ENCODE measurements at places on chromosomes 7 and 10. TPM values are rescaled to one million over a fixed set of nuclear protein-coding genes. Genes with fewer than 3 reads are reported as not detected.

DNA sequence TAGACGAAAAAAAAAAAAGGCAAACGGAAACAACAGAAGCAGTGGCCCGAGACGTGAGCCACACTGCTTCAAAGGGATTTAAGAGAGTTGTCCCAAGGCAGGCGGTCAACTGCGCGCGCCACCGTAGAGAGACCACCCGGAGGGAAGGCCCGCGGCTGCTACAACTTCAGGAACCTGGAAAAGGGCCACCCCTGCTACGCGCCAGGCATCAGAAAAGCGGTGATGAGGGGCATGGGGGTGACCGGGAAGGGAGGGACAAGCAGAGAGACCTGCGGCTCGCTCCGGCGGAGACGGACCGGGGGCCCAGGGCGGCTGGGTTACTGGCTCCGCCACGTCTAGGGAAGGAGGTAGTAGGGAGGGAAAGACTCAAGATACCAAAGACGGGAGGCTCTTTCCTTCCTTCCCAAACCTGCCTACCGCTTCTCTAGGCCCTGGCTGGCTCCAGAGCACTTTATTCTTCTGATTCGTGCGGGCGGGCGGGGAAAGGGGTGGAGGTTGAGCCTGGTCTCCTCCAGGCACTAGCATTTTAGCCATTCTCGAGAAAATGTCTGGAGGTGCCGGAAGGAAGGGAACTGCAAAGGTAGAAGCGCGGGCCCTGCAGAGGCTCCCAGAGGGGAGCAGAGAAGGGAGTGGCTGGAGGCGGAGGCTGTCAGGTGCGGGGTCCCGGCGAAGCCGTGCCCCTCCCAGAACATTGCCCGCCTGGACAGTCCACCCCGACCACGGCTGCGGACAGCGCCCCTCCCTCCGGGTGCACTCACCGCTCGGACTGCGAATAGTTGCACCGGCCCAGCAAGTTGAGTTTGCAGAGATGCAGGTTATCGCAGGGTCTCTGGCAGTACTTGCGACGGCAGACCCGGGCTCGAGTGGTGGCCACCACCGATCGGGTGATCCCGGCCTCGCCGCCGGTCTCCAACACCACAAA, 993 bp downstream of the ZC3HAV1 start:
- no peak overlapping the region for H3K27ac ChIP-seq
- peaks cover 21% of the 10 kb centered on the region for H3K27me3 ChIP-seq
- DNase-seq, result peak; percentile 54
- peaks cover 13% of the 10 kb centered on the region for H3K4me1 ChIP-seq
- peak overlapping the region; percentile 96 for H3K4me3 ChIP-seq
- H3K36me3 ChIP-seq, result no peaks in the 10 kb centered on the region

DNA sequence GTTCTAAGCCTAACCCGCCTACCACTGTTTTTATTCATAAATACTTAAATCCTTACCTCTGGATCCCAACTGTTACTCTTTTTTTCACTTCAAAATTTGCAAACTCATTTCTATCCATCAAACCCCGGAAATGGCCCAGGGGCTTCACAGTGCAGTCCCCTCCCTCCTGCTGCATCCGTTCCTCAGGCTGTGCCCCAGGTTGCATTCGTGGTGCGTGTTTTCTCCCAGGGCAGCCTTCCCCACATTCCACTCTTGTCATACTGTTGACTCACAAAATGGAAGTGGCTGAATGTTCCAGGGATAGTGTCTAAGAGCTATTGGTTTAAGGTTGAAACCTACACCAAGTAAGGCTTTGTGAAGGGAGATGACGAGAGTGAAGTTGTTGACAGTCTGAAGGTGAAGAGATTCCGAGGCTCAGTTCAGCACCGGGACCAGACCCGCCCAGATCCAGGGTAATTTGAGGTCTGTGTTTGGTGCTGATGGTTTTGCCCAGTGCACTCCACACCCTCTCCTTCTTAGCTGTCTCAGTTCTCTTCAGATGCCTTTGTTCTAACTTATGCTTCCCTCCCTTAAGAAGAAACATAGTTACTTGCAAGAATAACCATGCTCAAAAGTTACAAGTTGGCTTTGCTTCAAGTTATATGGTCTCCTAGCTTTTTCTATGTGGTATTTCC, 7.7 kb downstream of the INSIG1 start:
- peaks cover 55% of the 10 kb centered on the region for H3K36me3 ChIP-seq
- peaks cover 15% of the 10 kb centered on the region for H3K4me1 ChIP-seq
- DNase-seq, result no peak
- H3K27me3 ChIP-seq, result no peaks in the 10 kb centered on the region
- H3K4me3 ChIP-seq, result no peak overlapping the region

GRCh38 chr10:49679480-49679893, at the start of gene C10orf53:
TSS of gene C10orf53 (plus strand) at chr10:49679651. CDS start at chr10:49679698, 47 bp downstream.
- peak within 1 kb of the TSS; percentile 53 for H3K4me3 ChIP-seq
- peaks cover 72% of the 10 kb centered on the region for H3K27me3 ChIP-seq
- H3K36me3 ChIP-seq, result no peaks in the 10 kb centered on the region
- peaks cover 6% of the 10 kb centered on the region for H3K4me1 ChIP-seq

Gene POU6F2
- total RNA-seq, result 7.2 TPM

- no peak overlapping the region for H3K27ac ChIP-seq
- H3K27me3 ChIP-seq, result no peaks in the 10 kb centered on the region
- no peak for DNase-seq
- H3K4me3 ChIP-seq, result no peak overlapping the region
Measured at GRCh38 chr7:16027396-16027795, 340.9 kb upstream of the MEOX2 start.

GRCh38 chr10:79245539-79246208, 101.6 kb upstream of the PPIF start:
- DNase-seq, result no peak
- peaks cover 13% of the 10 kb centered on the region for H3K4me1 ChIP-seq
- no peaks in the 10 kb centered on the region for H3K36me3 ChIP-seq
- no peak overlapping the region for H3K4me3 ChIP-seq

DNA sequence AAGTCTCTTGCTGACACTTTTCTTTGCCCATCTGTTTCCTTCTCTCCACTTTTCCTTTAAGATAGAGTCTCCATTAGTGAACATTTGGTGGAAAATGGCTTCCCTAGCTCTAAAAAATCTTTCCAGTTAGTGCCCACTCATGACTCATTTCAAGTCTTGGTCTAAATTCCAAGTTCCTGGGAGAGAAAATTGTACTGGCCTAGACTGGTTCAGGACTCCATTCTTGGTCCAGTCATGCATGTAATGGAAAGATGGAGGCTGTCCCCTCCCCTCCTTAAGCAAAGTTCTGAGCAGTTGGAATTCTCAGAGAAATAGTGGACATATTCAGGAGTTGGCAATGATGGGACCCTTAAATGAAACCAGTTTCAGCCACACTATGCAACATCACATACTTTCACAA, 3.8 kb upstream of the ALDH18A1 start:
- H3K36me3 ChIP-seq, result no peaks in the 10 kb centered on the region
- peaks cover 6% of the 10 kb centered on the region for H3K4me1 ChIP-seq
- no peak overlapping the region for H3K4me3 ChIP-seq
- no peak overlapping the region for H3K27ac ChIP-seq

Gene CCDC7
- 0.47 TPM for total RNA-seq

DNA sequence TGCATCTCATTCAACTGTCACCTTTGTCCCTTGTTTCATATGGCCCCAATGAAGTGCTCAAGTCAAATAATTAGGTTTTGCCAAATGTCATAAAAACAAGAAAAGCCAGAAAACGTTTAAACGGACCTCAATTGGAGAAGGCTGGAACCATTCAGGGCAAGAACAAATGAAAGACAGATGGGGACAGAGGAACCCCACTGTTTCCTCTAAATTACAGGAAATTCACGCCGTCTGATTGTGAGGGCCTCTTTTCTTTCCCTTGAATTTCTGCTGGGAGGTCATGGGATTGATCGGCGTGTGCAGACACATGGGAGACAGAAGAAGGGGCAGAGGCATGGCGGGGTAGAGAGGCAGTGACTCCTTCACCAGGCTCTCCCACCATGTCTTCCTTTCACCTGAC, 656.4 kb downstream of the KCNMA1 start:
- peaks cover 7% of the 10 kb centered on the region for H3K4me1 ChIP-seq
- no peaks in the 10 kb centered on the region for H3K27me3 ChIP-seq
- H3K36me3 ChIP-seq, result no peaks in the 10 kb centered on the region
- no peak overlapping the region for H3K4me3 ChIP-seq
- H3K27ac ChIP-seq, result no peak overlapping the region

GRCh38 chr7:157616426-157616825, 279.6 kb downstream of the DNAJB6 start:
- no peak for DNase-seq
- no peak overlapping the region for H3K4me3 ChIP-seq
- H3K27me3 ChIP-seq, result no peaks in the 10 kb centered on the region
- no peaks in the 10 kb centered on the region for H3K4me1 ChIP-seq

Gene CREB3L2
- 29.3 TPM for total RNA-seq

All from GM23338 (cell line).